Mammary microvascular endothelial cell (primary cell): ENCODE measurements at places on chromosomes 4 and X. TPM values are rescaled to one million over a fixed set of nuclear protein-coding genes. Genes with fewer than 3 reads are reported as not detected.

The SYN1 gene
- total RNA-seq, result 0.05 and 0.07 TPM in 2 replicates

The PNMA6A gene
- 0.20 and 1.3 TPM in 2 replicates for total RNA-seq

The SPANXC gene
- total RNA-seq, result not detected in 2 replicates

The PSAPL1 gene
- total RNA-seq, result not detected in 2 replicates

The FRAS1 gene
- total RNA-seq, result 4.1 and 4.3 TPM in 2 replicates

The AADAT gene
- 1.1 and 3.7 TPM in 2 replicates for total RNA-seq

The CD38 gene
- total RNA-seq, result 3.1 and 4.5 TPM in 2 replicates

The EDNRA gene
- total RNA-seq, result 0.07 TPM in 1 of 2 replicates, not detected in the other

The USP17L25 gene
- not detected in 2 replicates for total RNA-seq

The CNKSR2 gene
- not detected in 2 replicates for total RNA-seq

The EVC2 gene
- total RNA-seq, result 2.5 TPM in 2 replicates

The ATP8A1 gene
- 3.1 and 4.0 TPM in 2 replicates for total RNA-seq

The LRCH2 gene
- 2.9 and 3.3 TPM in 2 replicates for total RNA-seq

The VCX gene
- not detected in 2 replicates for total RNA-seq

The SUPT20HL2 gene
- not detected in 2 replicates for total RNA-seq

The NEIL3 gene
- total RNA-seq, result 5.8 and 8.1 TPM in 2 replicates

The PWWP3B gene
- not detected in 2 replicates for total RNA-seq

The NXF3 gene
- total RNA-seq, result not detected in 2 replicates

The GYPE gene
- 0.07 and 0.15 TPM in 2 replicates for total RNA-seq

The TRIM61 gene
- not detected in 2 replicates for total RNA-seq

The PKD2 gene
- total RNA-seq, result 11.8 and 12.2 TPM in 2 replicates

The GLRB gene
- total RNA-seq, result 0.60 and 0.94 TPM in 2 replicates

The P2RY8 gene
- 0.67 and 1.7 TPM in 2 replicates for total RNA-seq

The C4orf36 gene
- 0.49 and 1.4 TPM in 2 replicates for total RNA-seq

The TLR10 gene
- total RNA-seq, result not detected in 2 replicates

The NEK1 gene
- total RNA-seq, result 4.6 and 5.5 TPM in 2 replicates

The RNF150 gene
- total RNA-seq, result 0.05 TPM in 1 of 2 replicates, not detected in the other
